NCI-H2029 treated with DMSO at 0.1 percent for 48 hours (cell line): ENCODE measurements at places on chromosomes 1 and 21.

- no peak for DNase-seq
Measured at GRCh38 chr1:239858057-239858456, 233.6 kb upstream of the FMN2 start.

DNA sequence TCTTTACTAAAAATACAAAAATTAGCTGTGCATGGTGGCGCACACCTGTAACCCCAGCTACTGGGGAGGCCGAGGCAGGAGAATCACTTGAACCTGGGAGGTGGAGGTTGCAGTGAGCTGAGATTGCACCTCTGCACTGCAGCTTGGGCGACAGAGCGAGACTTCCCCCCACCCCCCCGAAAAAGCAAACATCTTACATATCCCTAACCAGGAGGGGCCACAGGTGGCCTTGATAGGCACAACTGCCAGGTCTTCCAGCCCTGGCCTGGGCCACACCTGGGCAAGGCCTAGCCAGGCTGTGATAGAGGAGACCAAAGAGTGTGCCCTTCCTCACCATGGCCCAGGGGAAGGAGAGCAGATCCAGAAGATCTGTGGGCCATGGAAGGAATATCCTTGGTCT is 28.6 kb upstream of the POU3F1 start:
- DNase-seq, result no peak

- DNase-seq, result peak; percentile 13
Measured at GRCh38 chr1:221740369-221740992, 1.4 kb downstream of the DUSP10 start.

- DNase-seq, result no peak
Measured at GRCh38 chr1:238293075-238293474, 402.4 kb upstream of the ZP4 start.

DNA sequence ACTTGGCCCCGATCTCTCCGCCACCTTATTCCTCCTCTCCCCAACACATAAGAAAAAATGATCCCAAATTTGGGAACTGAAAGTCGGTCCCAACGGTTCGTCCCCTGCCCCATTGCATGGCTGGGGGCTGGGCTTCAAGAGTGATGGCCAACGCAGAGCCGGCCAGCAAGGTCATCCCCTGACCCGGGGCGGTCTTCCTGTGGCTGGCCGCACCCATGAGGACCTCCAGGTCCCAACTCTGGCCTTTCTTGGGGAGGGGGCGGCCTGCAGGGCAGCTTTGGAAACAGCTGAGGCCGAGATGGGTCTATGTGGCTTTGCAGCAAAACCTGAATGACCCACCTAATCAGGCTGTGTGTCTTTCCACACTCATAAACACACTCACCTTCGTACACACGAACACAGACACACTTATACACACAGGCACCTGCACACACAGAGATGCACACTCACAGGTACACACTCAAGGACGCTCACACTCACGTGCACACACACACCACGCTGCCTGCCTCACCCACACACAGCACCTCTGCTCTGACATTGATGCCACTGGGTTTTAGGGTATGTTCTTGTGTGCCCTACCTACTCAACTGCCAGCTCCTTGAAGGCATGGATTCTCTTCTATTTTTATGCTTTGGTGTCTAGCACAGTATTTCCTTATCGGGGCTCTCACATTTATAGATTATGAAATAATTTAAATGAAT is 562 bp downstream of the DYNLT5 start:
- no peak for DNase-seq

- DNase-seq, result no peak
Measured at GRCh38 chr21:22278366-22278765, 1280.2 kb downstream of the NCAM2 start.

GRCh38 chr1:29342983-29343382 is 106.7 kb downstream of the PTPRU start:
- no peak for DNase-seq

DNA sequence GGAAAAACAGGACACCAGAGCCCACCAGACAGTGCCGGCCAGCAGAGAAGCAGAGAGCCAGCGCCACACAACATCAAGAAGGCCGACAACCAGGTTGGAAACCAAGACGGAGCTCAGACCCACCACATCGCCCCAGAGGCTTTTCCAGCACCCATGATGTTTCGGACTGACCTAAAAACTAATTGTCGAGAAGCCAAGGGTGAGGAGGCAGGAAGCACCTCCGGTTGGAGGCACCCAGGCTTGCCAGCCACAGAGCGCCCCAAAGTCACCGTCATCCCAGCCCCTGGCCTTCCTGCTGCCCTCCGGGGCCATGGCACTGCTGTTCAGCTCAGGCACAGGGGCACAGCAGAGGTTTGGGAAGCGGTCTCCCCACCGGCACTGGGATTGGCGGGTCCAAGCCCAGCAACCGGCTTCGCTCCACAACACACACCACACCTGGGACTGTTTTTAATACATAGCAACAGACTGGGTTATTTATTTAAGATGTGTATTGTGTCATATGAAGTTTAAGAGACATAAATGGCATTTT is 67.2 kb downstream of the SLC37A1 start:
- DNase-seq, result no peak

DNA sequence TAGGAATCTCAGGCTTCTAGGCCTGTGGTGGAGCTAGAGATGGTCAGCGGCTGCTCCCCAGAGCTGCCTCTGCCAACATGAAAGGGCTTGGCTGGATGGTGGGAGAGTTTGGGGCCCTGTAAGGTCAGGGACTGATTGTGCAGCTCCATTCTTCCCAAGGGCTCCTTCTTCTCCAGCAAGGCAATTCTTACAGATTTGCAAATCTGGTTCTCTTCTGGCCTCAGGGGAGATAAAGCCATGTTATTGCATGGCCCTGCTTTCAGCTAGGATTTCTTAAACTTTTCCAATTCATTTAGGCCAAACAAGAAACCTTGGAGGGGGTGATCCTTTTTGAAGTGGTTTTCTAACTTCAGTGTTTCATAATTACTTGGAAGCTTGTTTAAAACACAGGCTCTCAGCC is 213.4 kb downstream of the PRDM2 start:
- no peak for DNase-seq

GRCh38 chr1:109902204-109902985 is 8.3 kb upstream of the CSF1 start:
- DNase-seq, result no peak

DNA sequence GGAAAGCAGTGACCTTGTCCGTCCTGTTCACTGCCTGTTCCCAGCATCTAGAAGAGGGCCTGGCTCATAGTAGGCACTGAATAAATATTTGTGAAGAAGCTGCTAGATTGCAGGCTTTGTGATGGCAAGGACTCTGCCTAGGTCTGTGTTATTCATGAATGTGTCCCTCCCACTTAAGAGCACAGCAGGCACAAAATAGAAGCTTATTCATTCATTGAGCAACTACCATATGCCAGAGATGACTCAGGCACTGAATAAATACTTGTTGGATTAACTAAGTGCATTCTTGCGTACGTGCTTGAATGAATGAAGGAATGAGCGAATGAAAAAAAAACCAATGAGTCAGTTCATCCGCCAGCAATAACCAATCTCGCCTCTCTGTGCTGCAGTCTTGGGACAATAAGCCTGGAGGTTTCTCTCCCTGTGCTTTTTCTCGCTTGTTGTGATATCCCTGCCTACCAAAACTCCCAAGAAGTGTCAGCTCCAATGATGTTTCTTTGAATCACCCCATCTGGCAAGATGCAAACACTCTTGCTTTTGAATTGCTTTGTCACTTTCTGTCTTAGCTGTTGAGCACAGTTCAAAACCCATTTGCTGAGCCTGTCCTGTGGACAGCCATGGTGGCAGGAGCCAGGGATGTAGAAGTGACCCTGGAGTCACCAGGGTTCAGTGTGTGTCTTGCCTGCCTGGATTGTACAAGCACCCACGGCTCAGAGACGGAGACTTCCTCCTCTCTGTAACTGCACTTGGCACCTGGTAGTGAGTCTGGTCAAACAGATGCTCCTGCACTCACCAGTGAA is 143.9 kb downstream of the KAZN start:
- DNase-seq, result peak; percentile 29

DNA sequence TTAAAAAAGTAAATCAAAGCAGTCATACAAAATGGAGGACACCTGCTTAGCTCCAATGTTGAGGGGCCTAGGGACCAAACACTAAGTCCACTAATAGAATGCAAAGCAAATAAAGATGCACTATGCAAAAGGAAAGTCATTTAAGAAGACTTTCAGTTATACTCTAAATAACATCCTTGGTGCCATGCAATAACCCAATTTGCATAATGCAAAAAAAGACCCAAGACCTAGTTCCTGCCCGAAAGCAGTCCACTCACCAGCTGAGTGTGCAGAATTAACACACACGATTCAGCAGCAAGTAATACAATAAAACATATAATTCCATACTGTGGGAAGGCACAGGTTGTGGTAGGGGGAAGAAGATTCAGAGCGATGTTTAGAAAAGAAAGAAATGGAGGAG is 101.8 kb downstream of the TGFBR3 start:
- DNase-seq, result no peak

DNA sequence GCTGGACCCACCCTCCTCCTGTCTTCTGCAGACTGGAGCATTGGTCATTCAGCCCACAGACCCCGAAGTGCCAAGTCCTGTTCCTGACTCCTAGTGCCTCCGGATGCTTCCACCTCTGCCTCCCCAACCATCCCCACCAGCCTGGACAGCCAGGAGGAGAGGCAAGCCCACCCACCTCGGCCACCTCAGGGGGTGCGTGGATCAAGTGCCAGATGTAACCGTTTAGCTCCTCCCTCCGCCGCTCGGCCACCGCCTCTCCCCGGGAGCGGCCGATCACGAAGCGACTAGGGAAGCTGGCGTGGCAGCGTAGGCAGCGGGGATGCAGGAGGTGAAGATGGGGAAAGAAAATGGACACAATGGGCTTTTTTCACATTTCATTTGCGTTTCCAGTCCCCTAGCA is 18.1 kb upstream of the PPP1R15B start:
- no peak for DNase-seq

GRCh38 chr1:11908095-11908675 is 18.0 kb downstream of the KIAA2013 start:
- DNase-seq, result peak; percentile 81

DNA sequence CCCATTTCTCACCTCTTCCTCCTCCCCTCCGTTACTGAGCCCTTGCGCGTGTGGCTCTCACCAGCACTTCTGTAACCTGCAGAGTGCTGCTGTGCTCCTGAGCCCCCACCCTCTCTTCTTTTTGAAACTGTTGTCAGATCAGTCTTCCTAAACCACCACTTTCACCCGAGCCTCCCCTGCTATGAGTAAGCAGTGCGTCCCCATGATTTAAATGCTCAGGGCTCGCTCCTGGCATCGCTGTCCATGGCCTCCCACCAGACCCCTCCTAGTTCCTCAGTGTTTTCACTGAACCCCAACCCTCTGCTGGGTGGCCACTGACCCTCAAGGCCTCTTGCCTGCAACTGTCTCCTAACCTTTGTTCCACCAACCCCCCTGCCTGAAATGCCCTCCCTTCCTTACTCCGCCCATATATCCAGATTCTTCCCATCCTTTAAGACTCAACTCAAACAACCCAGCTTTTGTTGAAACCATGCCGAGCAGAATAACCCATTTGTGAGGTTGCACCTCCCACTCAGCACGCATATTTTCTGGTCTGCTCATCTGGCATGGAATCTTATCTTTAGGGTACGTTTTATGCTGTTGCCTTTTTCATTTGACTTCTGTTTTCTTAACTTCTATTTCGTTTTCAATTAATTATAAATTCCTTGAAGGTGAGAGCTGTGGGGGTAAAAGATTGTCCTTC is 64.5 kb upstream of the FAM3B start:
- DNase-seq, result no peak

- DNase-seq, result no peak
Measured at GRCh38 chr1:153231785-153232184, 14.4 kb downstream of the PRR9 start.

DNA sequence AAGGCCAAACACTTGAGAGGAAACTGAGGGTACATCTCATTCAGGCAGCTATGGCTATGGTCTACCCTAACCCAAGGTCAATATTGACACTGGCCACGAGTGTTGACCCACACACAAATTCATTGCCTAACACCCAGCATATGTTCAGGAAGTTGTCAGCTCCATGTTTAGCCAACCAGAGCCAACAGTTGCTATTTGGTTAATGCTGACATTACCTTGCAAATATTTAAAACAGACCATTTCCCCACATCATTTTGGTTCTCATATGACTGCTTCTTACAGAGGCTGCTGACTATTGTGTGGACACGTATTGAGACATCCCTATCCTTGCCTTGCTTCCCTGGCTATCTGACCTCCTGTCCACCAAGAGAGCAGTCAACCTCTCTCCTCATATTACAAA is 97.3 kb downstream of the LMX1A start:
- peak; percentile 51 for DNase-seq

GRCh38 chr21:38683222-38683621 is 122.5 kb upstream of the ETS2 start:
- DNase-seq, result no peak

DNA sequence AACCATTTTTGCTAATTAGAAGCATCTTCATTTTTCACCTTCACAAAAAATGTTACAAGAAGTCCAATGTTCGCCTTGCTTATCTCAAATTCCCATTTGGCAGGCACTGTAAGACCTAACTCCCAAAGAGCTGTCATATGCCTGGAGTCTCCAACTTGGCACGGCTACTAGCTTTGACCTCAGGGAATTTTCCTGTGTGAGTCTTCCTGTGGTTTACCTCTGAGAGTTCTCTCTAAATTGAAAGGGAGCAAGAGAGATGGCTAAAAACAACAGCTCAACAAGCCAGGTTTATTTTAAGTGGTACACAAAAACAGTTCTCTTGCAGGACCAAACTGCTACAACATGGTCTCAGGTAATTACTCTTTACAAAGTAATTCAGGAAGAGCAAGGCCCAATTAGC is 756.0 kb upstream of the ADGRL2 start:
- DNase-seq, result no peak
